ENCODE measurements at places on chromosomes 3 and 15.

DNA sequence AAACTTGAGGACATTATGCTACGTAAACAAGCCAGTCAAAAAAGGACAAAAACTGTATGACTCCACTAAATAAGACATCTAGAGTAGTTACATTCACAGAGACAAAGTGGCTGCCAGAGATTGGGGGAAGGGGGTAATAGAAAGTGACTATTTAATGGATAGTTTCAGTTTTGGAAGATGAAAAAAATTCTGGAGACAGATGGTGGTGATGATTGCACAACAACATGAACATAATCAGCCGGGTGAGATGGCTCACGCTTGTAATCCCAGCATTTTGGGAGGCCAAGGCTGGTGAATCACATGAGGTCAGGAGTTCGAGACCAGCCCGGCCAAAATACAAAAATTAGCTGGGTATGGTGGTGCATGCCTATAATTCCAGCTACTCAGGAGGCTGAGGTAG lies 40.6 kb downstream of the DPP8 start:
- DNase-seq = no peak

DNA sequence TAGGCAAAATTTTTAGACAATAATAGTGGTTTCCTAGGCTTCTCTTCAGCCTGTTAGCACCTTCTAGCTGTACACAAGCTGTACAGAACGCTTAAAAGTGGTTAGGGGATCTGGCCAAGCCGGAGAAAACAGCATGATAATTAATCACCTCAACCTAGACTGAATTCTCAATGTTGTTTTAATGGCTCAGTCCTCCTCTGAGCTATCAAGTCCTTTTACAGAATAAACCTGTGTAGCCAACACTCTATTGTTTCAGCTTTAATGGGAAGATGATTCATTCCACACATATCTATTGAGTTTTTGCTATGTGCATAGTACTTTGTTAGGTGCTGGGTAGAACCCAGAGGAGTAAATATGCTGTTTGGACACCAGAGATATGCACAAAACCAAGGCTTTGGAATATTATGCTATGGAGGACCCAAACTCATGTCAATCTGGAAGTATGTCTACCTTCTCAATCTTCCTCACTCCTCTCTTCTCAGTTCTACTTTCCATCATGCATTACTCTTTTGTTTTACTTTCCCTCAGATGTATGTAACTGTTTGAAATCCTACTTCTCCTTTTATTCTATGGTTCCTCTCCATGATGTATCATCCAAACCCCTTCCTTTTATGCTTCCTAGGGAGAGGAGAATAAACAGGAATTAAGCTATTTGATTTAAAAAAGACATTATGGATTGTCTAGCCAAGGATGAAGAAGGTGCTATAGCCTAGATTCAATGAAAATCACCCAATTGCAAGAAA lies 27.6 kb upstream of the UBE2E2 start:
- no peak for DNase-seq

- no peak for DNase-seq
Observed at GRCh38 chr15:73754461-73754860, 1.3 kb upstream of the INSYN1 start.

DNA sequence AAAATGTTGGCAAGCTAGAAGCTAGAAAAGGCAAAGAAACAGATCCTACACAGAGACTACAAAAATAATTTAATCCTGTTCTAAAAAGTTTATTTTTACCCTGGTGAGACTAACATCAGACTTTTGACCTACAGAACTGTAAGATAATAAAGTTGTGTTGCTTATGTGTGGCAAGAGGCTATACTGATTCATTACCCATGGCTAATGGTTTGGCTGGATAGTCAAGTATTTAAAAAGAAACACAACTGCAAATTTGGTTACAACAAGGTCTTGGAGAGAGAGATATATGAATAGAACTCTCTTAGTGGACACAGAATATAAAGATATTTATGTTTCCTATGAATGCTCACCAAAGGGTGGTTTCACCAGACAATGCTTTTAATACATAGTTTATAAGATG lies 364.2 kb upstream of the PLSCR5 start:
- DNase-seq = no peak

DNA sequence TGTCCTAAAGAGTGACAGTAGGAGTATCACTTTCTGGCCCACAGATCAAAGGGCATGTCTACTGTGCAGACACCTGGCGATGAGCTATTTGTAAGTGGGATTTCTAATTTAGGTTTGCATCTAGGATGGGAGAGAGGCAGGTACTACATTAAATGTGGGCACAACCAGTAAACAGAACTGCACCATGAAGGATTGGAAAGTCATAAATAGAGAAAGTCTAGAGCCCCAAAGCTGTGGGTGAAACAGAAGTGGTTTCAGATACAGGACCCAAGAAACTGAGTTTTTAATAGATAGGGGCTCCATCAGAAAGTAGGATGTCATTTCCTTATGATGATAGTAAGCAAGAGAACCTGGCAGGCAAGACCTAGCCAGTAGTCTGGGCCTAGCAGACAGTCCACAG lies 35.2 kb upstream of the SPPL2A start:
- no peak for DNase-seq

DNA sequence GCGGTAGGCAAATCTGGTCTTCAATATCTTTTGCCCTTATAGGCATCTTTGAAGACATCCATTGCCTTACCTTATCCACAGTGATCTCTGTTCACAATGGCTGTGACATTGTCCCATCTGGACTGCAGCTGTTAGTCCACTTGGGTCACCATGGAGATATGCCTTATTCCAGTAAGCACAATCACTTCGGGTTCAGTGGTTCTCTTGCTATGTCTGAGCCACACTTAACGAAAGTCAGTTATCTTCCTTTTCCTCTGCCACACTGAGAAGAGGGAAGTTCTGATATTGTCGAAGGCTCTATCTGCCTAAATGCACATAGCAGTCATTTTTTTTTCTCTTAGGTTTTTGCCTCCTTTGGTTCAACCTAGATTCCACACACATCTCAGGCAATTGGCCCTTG lies 119.0 kb upstream of the SATB1 start:
- DNase-seq = no peak

DNA sequence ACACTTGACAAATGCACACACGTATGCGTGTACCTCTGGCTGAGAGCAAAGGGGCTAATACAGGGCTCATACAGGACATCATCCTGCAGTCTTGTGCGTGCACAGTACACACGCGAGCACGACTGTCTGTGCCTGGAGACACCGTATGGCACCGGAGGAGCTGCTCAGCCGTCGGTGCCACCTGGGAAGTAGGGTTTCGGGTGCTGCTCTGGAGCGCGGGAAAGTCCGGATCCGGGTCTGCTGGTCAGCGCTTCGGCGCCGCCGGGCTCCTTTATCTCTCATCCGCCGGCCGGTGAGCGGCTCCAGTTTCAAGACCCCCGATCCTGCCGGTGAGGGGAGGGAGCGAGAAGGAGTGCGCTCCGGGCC lies 9.3 kb downstream of the FOXL2 start:
- DNase-seq = no peak
